ENCODE measurements at places on chromosomes 2 and 18. TPM values are rescaled to one million over a fixed set of nuclear protein-coding genes. Genes with fewer than 3 reads are reported as not detected.

Gene SLC4A3
- total RNA-seq, result 5.6 TPM

Gene SERPINB3
- total RNA-seq, result not detected

DNA sequence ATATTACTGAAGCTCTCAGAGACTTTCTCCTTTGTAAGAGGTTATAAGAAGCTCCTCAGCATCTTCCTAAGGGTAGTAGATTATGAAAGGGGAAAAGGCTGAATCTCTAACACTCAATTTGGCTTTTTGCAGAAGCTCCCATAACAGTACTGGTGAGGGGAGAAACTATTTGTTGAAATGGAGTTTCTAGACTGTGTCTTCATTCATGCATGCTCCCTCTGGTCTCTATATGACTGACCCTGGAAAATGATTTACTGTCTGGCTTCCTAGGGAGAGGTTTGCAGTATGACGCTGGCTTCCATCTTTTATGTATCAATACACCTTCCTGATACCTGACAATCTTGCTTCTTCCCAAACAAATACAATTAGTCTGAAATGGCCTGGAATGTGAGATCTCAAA lies 63.9 kb downstream of the LDAH start:
- DNase-seq, result no peak

DNA sequence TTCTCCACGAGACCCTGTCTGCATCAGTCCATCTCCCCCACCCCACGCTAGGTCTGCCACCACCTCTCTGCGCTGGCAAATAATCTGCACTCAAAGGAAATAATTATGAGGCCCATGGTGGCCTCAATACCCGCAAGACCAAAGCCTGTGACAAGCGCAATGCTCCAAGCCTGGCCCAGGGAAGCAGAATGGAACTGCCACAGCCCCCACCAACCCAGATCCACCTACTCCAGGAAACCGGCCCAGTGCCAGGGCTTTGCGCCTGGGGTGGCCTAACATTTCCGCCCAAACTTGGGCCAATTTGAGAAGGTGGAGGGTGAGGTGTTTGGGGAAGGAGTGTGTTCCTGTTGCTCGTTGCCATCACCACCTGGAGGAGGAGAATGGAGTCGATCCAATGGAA lies 26.0 kb upstream of the ATOH8 start:
- DNase-seq, result no peak

- peak; percentile 55 for DNase-seq
These were observed 12.8 kb downstream of the EIF2AK2 start for GRCh38 chr2:37143974-37144373.

- no peak for DNase-seq
These were observed 15.4 kb downstream of the CAVIN2 start for GRCh38 chr2:191831410-191831994.

DNA sequence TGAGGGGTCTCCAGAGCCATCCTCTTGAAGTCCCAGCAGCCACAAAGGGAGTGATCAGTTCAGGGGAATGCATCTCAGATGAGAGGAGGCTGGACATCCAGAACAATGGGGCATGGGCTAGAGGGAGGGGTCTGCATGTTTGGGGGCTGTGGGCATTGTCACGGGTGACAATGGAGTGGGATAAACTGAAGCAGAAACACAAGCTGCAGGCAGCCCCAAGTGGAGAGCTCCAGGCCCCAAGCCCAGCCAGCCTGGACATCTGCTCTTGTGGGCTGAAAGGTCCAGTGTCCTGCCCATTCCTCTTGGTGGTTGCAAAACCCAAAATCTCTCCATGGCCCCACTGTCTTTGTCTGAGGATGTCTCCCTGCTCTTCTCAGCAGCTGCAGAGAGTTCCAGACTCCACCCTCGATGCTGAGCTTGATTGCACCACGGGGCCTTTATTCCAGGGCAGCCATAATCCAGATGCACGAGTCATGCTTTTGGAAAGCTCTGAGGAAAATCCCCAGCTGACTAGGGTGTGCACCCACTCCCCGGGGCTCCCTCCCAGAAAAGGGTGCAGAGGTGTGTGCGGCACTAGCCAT lies 149.4 kb downstream of the TNS1 start:
- DNase-seq, result peak; percentile 76

DNA sequence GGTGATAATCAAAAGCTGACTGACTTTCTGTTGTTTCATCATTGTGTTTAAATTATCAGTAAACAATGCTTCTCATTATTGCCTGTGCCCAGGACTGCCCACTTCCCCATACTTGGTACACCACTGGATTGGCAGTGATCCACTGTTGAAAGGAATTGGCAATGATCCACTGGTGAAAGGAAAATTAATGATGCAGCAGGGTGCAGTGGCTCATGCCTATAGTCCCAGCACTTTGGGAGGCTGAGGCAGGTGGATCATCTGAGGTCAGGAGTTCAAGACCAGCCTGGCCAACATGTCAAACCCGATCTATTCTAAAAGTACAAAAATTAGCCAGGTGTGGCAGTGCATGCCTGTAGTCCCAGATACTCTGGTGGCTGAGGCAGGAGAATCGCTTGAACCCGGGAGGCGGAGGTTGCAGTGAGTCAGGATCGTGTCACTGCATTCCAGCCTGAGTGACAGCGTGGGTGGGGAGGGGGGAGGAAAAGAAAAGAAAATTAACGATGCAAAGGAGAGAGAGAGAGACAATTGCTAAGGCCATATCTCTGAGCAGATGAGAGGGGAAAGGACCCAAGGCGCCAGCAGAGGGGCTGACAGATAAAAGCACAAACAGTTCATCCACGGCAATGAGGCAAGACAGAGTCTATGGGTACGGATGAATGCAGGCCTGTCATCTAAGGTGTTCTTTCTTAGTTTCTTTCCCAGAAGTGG lies 10.2 kb upstream of the GTF2A1L start:
- DNase-seq, result no peak
